Kidney epithelial cell (primary cell): ENCODE measurements at places on chromosomes 5 and 9. TPM values are rescaled to one million over a fixed set of nuclear protein-coding genes. Genes with fewer than 3 reads are reported as not detected.

DNA sequence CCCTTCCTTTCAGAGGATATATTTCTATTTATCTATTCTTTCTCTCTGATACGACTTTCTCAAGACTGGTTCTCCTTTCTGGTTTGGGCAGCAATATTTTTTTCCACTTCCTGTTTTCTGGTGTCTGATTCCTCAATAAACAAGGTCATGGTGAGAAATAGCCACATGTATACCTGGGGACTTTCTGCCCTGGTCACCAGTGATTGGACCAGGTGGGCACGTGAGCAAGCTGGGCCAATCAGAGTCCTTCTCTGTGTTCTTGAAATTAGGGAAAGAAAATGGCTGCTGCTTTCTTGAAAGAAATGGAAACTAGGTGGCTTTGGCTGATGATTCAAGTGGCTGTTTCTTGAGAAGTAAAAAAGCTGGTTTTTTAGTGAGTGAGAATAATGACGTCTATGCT is 18.4 kb upstream of the GSN start:
- no peak for DNase-seq

DNA sequence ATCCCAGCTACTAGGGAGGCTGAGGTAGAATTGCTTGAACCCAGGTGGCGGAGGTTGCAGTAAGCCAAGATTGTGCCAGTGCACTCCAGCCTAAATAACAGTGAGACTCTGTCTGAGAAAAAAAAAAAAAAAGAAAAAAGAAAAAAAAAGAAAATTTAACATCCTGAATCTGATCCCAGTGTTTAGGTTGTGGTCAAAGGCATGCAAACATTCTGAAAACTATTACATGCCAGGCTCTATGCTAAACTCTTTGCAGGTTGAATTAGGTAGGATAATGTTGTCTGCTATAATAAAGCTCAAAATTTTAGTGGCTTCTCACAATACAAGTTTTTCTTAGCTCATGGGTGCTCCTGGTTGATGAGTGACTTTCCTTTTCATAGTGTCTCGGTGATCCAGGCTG is 367.4 kb downstream of the PSAT1 start:
- no peak for DNase-seq

DNA sequence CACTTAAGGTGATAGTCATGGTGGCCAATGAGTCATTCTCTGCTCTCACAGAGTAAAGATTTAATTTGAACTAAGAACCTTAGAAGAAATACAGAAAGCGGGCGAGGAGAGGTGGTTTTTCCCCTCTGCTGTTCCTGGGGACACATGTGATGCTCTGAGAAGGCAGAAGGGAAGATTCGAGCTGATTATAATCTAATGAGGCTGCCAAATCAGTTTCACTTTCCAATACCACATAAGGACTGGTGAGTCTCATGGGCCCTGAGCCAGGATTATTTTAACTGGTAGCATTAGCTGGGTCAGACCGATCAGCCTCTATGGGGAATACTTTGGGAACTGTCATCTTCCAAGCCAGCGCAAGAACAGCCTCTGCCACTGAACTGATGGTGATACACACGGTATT is 116.5 kb downstream of the SLC1A3 start:
- DNase-seq = no peak

DNA sequence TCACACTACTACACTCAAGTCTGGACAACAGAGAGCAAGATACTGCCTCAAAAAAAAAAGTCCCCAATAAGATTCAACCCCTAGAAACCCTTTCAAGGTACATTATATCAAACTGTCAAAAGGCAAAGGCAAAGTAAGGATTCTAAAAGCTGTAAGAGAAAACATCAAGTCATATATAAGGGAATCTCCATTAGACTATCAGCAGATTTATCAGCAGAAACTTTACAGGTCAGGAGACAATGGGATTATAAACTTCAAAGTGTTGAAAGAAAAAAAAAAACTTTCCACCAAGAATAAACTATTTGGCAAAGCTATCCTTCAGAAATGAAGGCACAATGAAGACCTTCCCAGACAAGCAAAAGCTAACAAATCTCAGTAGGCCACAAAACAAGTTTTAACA is 63.5 kb upstream of the DMRT1 start:
- no peak for DNase-seq

GRCh38 chr9:119218293-119218692 is 150.9 kb downstream of the BRINP1 start:
- no peak for DNase-seq

DNA sequence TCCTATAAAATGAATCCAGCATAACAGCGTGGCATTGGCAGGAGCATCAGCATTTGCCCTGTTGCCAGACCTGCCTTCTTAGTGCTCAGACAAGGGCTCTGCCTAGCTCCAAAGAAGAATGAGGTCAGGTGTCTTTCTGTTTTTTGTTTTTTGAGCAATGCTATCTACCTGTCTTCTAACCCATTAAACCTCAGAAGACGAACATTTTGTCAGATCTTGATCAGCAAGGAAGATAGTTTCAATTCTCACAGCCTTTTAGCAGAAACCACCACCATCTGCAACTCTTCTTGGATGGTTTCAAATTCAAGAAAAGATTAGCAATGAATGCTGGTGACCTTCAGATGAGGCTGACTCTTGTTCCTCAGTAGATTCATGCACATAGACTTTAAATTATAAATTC is 103.5 kb upstream of the IQGAP2 start:
- no peak for DNase-seq

- DNase-seq = no peak
These were observed 68.1 kb downstream of the GDA start for GRCh38 chr9:72217306-72217842.

Gene JAKMIP2
- total RNA-seq = 0.42 and 0.82 TPM in 2 replicates

DNA sequence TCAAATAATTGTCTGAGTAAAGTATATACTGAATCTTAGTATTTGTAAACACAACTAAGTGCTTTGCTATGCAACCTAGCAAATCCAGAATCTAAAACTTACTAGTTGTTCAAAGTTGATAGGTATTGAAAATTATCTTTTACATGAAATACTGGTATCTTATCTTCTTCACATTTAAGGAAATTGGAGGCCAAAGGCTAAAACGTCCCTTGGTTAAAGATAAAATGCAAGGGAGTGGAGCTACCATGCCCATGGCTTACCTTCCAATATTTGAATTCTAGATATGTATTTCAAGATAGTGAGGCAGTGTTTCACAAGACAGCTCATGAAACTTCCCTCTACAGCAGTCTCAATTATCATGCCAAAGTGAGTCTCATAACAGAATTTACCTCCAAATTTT is 373.5 kb downstream of the KIAA0825 start:
- no peak for DNase-seq

- no peak for DNase-seq
These were observed 1.9 kb downstream of the LMNB1 start for GRCh38 chr5:126778675-126779403.

DNA sequence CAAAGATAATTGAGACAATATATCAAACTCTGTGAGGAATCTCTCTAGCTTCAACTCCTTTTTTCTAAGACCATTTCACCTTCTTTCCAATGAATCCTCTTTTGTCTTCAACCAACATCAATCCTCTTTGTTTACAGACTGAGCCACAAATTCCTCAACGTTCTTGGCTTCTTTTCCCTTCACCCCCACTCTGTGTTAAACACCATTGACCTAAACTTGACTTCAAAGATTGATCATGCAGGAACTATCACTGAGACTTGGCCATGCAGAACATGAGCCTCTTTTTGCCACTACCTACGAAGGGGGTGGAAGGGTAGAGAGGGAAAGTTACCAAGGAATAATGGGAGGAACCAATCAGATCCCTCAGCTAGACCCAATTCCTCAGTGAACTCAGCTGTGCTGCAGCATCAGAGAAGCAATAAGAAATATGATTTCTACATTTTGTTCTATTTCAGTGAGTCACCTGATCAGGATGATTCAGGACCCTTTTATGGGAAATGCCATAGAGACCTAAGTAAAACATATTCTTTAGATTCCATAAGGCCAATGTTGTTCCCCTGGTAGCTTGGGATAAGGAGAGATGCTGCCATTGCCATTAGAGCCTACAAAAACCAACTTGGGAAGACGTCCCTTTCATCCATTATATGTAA is 187.7 kb upstream of the RGMB start:
- DNase-seq = no peak

DNA sequence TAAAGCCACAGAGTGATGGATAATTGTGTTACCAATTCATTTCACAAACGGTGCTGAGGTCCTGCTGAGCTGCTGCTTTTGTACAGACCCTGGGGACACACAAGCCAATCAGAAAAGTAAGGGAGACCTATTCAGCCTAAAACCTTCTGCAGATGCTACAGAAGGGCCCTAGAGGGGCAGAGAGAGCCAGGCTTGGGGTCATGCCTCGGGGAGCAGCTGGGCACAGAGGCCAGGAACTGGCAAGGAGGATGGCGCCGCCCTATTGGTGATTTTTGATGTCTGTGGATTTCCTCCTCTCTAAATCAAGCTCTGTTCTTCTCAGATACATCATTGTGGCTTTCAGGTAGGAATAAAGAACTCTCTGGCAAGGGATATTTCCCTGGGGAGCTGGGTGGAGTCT is 181.9 kb downstream of the ZNF462 start:
- no peak for DNase-seq

DNA sequence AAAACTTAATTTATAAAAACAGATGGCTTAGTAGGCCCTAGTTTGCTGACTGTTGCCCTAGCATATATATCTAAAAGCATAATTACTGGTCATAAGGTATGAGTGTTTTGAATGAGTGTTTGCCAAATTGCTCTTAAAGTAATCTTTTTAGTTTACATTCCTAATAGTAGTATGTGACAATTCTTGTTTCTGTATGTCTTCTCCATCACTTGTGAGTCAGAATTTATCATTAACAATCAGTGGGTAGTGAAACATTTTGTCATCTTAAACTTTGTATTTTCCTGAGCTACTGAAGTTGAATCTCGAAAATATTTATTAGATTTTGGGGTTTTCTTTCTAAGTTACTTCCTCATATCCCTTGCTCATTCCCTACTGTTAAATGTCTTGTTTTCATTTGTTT is 49.6 kb downstream of the APC start:
- no peak for DNase-seq

- DNase-seq = no peak
These were observed 55.3 kb downstream of the HMCN2 start for GRCh38 chr9:130320723-130321481.

GRCh38 chr5:117788596-117788995 is 1199.8 kb downstream of the DTWD2 start:
- no peak for DNase-seq

- DNase-seq = no peak
These were observed 118.4 kb upstream of the NR3C1 start for GRCh38 chr5:143521846-143522400.

Gene HDHD3
- total RNA-seq = 22.3 and 27.4 TPM in 2 replicates

GRCh38 chr5:153358315-153358976 is 132.0 kb upstream of the GRIA1 start:
- no peak for DNase-seq

Gene CTNND2
- 0.29 and 0.34 TPM in 2 replicates for total RNA-seq

GRCh38 chr5:109558364-109558763 is 131.4 kb upstream of the MAN2A1 start:
- DNase-seq = no peak

GRCh38 chr5:89303033-89303480 is 420.1 kb upstream of the MEF2C start:
- no peak for DNase-seq
